ENCODE measurements at places on chromosomes 3 and 15.

DNA sequence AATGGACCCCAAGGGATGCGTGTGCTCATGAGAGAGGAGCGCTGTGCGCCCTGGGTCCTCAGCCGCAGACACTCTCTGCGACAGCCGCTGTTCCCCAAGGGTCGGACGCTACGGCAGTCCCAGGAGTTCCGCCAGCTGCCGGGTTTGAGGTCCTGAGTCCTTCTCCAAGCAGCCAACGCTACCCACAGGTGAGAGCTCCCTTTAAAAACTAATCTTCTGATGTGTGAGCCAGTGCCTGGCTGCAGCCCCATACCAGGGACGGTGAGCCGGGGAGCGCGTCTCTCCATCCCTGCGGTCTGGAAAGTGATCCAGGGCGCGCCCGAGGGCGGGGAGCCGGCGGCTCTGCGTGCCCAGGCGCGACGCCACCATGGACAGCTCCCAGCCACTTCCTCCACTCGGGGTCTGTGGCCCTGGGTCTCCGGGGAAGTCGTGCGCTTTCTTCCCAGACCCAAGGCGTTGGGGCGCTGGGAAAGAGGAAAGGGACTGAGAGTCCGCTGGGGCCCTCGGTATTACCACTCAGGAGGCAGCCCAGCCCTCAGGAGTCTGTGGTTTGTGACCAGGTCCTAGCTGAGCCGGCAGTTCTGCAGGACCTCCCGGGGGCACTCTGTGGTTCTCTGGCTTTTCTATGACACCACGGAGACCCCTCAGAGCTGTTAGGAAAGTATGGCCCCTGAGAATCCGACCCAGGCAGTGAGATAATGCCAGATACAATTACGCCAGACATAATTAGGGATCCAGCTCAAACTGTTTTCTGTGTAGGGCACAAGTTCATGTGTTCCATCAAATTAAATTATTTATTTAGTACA, 1.4 kb downstream of the CEMIP start:
- DNase-seq, result no peak

DNA sequence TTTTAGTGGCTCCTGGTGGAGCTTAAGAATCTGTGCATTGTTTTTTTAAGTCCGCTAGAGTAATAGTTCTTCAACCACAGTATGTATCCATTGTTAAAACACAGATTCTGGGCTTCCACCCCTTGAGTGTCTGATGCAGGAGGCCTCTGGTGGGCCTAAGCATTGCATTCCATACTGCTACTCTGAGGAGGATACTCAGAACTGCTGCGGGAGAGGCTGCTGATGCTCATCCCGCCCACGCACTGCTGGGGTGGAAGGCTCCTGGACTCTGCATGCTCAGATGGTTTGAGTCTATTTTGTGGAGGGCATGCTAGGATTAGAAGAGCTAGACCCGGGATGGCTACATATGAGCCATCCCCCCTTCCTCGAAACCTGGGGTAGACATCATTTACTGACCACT, 74.4 kb downstream of the THSD4 start:
- no peak for DNase-seq

DNA sequence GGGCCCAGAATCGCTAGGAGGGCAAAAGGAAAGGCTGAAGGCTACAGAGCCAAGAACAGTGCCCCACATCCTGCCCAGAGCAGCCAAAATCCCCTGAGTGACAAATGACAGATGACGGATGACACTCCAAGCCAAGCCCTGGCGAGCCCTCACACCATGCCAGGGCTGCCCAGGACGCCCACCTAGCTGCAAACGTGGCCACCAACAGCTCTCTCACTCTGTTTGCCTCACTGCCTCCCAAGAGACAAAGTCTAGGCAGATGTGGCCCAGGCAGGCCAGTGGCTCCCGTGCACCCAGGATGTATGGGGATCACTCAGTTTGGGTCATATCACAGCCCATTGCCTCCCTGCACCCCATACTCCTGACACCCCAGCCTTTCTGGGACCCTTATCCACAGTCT, 270.1 kb upstream of the NSMCE3 start:
- no peak for DNase-seq

DNA sequence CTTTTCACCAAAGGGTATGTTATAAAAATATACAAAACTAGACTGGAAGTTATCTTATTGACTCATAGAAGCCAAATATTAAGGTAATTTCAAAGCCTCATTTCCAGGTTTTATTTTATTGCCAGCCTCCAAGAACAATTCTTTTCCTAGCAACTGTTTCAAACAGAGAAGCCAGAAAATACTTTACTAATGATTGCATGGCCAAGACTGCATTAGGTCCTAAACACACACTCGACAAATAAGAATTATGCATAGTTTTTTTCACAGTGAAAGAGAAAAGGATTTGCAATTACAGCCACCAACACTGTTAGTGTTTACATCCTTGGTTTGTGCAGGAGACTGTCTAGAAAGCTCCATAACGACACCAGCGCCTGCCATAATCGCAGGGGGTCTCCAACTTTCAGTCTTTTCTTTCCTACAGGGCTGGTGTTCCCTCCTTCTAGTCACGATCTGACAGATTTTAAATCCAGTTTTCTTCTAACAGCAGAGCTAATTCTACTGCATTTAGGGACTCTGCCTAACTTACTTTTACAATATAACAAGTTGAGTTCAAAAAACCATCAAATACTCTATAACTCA, 58.1 kb downstream of the CLASP2 start:
- DNase-seq, result no peak

- DNase-seq, result no peak
These were observed 73.2 kb downstream of the SLC12A8 start for GRCh38 chr3:125139386-125139785.

DNA sequence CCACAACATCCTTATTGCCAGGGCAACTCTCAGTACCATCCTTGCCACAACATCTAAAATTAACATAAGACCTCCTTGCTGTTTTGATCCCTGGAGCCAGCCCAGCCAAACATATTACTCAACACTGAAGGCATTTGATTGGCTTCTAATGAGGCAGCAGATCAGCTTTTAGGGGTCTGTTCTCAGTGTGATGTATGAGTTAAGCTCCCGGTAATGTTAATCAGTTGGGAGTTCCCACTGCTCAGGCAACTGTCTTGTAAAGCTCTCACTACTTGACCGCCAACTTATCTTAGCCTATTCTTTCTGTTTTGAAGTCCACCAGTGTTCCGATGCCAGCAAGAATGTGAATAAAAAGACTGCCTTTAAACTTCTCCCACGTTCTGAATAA, 158.9 kb downstream of the FOXB1 start:
- no peak for DNase-seq

DNA sequence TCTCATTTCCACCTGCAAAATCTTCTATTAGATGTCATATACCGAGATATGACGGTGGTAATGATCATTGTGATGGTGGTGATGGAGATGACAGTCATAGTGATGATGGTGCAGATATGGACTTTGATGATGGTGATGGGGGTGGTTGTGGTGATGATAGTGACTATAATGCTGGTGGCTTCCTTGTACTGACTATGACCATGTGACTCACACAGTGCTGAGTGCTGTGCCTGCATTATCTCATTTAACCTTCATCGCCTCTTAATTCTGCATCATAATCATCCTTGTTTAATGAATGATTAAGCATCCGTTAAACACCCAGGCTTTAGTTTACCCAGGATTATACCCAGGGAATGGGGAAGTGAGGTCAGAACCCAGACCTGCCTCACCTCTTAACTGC, 331.7 kb downstream of the FEZF2 start:
- DNase-seq, result no peak

- no peak for DNase-seq
These were observed 124.8 kb upstream of the TNIK start for GRCh38 chr3:171585039-171585438.

GRCh38 chr15:67100801-67101581, 35.6 kb downstream of the SMAD3 start:
- no peak for DNase-seq

DNA sequence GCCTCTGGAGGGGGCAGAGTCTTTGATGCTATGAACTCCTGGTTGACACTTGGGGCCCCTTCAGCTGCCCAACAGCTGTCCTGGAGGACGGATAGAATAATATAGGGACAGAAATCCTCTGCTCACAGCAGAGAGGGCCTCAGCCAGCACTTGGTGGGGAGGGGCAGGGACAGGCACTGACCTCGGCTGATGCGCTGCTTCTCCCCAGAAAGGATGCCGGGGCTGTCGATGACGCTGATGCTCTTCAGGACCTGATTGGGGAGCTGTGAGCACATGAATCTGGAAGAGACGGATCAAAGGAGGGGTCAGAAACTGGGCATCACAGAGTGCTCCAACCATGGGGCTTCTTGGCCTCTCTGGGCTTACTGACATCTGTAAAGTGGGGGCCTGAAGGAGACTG, 29.5 kb downstream of the EHD4 start:
- DNase-seq, result no peak

- DNase-seq, result no peak
These were observed 14.0 kb downstream of the PYGO1 start for GRCh38 chr15:55574096-55574495.

DNA sequence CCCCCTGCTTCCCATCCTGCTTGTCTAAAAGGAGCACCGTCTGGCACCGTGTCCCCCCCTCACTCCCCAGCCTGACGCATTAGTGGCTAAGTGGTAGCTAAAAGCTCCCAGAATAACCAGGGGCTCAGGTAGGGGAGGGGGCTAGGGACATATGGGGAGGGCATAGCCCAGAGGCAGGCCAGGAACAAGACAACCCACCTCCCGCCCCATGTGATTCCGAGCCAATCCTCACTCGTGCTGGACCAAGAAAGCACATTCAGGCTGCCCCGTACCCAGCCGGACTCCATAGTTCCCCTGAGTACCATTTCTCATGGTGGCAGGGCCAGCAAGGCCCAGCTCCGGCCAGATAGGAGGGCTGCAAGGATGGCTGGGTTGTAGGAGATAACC, 11.5 kb downstream of the SEMA7A start:
- no peak for DNase-seq

DNA sequence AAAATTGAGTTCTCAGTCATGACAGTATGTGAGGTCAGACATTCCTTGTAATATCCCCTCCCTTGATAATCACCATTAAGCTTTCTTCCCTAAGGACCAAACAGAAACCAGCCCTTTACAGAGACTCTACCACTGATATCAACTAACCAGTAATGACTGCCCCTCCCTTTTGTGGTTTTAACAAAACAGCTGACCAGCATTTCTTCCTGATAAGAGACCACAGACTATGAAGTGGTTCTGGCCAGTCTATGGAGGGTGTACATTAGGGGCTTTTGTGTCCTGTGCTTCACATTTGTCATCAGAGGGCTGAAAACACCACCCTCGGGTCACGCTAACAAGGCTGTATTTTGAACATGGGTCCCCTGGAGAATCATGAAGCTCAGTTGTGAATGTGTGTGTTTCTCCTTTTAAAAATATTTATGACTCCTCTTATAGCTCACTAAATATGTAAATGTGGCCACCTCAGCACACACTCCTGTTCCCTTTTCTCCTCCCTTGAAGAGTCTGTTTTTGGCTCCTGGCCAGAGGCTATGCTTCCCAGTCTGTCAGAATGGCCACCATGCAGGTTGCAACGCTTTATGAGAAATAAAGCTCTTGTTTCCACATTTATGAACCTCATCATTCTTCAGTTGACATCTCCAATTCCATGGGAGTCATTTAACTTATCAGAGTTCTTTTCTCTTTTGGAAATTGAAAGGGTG, 239.3 kb downstream of the CPNE4 start:
- no peak for DNase-seq

DNA sequence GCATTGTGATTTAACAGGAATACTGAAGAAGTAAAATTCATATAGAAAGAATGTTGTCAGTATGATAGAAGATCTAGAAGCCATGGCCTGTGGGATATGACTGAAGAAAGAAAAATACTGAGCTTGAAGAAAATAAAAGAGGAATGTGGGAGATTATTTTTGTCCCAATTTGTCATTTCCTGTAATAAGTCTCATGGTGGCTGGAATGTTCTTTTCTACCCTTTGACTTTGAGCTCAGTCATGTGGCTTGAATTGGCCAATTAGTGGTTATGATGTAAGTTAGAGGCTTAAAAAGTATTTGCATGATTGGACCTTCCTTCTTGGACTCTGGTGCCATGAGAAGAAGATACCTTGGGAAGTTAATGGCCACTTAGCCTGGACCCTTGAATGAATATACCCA, 14.1 kb downstream of the APH1B start:
- DNase-seq, result no peak

DNA sequence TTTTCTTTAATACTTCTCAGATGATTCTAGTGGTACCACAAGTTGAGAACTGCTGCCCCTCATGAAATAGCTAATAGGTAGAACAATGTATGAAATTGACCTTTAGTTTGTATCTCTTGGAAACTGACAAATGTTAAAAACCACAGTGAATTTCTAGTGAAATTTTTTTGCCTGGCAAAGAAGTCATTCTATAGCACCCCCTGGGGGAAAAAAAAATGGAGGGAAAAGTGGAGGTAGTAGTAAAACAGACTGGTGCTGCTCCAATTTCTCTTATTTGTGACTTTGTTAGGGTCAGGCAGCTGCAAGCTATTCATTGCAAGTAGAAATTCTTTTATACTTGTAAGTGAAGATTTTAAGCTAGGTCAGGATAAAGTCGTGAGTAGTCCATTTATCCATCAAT, 605.0 kb downstream of the NLGN1 start:
- DNase-seq, result peak; percentile 6

- no peak for DNase-seq
These were observed 360.5 kb upstream of the NAALADL2 start for GRCh38 chr3:174498638-174499037.

GRCh38 chr3:160106905-160107861, 118.0 kb upstream of the C3orf80 start:
- no peak for DNase-seq

GRCh38 chr15:100152463-100152862, 189.3 kb downstream of the ADAMTS17 start:
- DNase-seq, result no peak

DNA sequence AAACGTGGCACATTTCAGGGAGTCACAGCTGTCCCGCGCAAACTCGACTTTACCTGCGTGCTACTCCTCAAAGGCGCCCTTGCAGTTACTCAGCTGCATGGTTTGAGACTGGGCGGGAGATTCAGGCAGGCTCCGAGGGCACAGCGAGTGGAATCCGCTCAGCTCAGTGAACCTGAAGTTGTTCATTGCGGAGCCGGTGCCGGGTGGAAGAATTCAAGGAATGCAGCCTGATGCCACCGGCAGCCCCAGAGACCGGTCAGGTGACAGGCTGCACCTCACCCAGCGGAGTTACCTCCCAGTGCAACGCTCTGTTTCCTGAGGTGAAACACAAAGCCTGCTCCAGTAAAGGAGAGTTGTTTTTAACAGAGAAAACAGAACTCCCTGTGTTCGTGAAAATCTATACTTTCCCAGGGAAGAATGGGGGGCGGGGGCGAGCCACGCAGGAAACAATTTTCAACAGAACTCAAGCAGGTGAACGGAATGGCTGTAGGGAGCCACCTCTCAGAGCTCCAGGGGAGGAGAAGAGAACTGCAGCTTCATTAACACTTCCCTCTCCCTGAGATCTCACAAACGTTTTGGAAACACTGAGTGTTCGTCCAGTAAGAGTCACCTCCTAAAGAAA, 3.8 kb downstream of the VEPH1 start:
- no peak for DNase-seq

DNA sequence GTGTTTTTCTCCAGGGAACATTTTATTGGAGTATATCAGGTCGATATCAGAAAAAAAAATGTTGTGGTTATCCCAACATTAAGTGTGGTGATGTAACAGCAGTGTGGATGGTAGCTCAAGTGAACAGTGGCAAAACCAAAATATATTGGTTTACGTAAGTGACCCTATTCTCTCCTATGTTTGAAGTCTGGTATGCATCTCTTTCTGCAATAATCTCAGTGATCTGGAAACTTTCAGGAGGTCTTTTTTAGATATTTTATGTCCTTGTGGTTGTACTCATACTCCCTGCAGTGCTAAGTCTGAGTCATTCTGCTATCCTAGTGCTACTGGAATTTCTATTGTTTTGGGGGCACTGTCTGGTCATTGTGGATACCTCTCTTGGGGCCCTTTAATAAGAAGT, 137.9 kb downstream of the SNRPN start:
- DNase-seq, result no peak

GRCh38 chr3:42036483-42036823, 54.7 kb upstream of the TRAK1 start:
- no peak for DNase-seq
